Dorsolateral prefrontal cortex (tissue), 122 donors: ENCODE measurements at places on chromosomes 16 and 17. TPM values are rescaled to one million over a fixed set of nuclear protein-coding genes. Genes with fewer than 3 reads are reported as not detected.

DNA sequence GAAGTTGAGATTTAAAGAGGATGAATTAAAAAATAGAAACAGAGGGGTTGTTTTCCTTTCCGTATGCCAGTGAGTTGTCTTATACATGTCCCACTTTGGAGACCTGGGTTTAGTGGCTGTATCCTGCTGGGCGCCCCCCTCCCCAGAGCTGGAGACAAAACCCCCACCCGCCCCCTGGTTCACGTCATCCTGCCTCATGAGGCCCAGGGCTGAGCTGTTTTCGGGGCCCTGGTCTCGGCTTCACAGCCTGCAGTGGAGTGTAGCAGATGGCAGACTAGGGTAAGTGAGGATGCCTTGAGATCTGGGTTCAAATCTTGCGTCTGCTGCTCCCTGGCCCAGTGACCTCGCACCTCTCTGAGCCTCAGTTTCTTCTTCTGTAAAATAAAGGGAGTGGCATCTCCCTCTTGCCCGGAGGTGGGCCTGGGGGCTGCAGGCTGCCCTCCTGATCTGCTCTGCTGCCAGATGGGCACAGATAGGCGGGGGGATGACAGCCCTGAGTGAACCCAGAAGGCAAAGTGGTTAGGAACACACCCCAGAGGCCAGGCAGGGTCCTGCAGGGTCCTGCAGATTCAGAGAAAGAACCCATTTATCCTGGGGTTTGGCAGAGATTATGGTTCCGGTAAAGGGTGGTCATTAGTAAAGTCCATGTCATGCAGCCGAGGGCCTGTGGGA, 45.1 kb downstream of the SOCS3 start:
- no peak for DNase-seq

The NPIPB2 gene
- total RNA-seq = 22.3 TPM

- DNase-seq = no peak
These were observed 4.2 kb downstream of the LYRM9 start for GRCh38 chr17:27888945-27889344.

DNA sequence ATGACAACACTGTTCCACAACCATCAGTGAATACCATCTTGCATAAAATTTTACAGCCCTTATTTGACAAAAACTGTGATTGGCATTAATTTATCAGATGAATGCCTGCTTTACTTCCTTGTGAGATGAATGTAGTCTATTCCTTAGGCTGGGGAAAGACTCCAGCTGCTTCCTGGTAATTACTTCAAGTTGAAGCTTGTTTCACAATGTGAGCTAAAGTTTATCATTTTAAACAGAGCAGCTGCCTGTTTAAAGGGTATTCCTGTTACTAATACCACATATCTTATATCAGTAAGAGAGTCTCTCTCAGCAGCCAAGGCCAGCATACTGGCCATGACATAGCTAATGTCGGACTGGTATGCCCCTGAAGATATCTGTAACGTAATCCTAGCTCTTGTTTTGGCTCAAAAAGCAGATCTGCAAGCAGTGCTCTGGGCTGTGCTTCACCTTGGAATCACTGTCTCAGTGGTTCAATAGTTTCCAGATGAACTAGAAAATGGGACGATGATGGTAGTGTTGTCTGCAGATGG, 13.2 kb upstream of the ARL2BP start:
- DNase-seq = no peak

The TP53TG3 gene
- total RNA-seq = not detected

The CBFA2T3 gene
- 17.1 TPM for total RNA-seq

DNA sequence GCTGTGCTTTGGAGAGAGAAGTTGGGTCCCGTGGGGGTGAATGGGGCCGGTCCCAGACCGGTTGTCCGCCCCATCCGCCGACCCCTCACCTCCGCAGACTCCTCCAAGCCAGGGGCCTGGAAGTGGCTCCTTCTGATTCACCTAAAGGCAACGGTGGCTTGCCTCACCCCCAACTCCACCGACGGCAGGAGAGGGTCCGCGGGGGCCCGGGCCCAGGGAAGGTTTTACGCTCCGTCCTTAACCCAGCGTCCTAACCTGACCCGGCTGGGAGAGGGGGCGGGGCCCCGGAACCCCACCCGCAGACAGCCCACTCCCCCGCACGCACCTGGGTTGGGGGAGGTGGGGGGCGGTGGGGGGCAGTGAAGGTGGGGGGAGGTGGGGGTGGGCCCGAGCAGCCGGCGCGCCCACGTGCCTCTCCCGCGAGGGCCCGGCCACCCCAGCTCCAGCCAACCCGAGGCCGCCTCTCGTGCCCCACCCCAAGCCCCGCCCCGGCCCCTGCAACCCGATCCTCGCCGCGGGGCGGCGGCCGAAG, 12.7 kb upstream of the CD300A start:
- no peak for DNase-seq

The MAP2K6 gene
- 17.7 TPM for total RNA-seq

GRCh38 chr17:66330646-66331037, 28.2 kb downstream of the PRKCA start:
- no peak for DNase-seq

The TEKT3 gene
- total RNA-seq = 1.6 TPM

- no peak for DNase-seq
These were observed 35.7 kb downstream of the IKZF3 start for GRCh38 chr17:39828443-39828842.

DNA sequence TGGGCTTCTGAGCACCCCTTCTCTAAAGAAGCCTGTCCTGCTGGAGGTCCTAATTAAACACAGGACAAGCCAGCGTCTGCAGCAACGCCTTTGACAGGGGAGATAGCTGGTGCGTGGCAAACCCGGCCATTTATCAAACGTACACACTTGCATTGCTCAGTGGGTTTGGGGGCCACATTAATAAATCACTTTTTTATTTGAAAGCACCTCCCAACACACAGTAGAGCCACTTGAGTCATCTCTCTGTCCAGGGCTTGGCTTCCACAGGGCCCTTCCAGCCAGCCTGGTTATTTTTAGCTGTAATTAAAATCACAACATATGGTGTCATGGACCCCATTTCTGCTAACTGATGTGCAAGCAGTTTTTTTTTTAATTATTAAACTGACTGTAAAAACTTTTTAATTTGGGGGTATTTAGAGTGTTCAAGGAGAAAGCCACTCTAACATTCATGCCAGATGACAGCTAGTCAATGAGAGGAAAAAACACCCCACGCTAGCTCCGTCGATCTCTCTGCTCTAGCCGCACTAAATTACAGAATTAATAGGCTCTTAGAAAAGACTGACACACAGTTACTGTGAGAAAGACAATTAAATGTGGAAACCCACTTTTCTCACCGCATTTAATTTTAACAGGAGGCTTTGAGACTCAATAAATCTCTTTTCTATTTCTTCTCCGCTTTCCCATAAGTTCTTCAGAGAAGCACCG, 201.0 kb upstream of the WSCD1 start:
- no peak for DNase-seq

The KRT36 gene
- not detected for total RNA-seq

- DNase-seq = no peak
These were observed 29.2 kb downstream of the CLUH start for GRCh38 chr17:2682176-2682938.

GRCh38 chr17:71437166-71437565, 683.7 kb upstream of the SOX9 start:
- DNase-seq = no peak

GRCh38 chr16:28859326-28859725, 4.3 kb upstream of the SH2B1 start:
- no peak for DNase-seq

- peak; percentile 88 for DNase-seq
These were observed at the start of gene VAC14 for GRCh38 chr16:70800781-70801480. TSS of gene VAC14 (minus strand) at chr16:70801158. CDS start at chr16:70800900, 258 bp downstream.

DNA sequence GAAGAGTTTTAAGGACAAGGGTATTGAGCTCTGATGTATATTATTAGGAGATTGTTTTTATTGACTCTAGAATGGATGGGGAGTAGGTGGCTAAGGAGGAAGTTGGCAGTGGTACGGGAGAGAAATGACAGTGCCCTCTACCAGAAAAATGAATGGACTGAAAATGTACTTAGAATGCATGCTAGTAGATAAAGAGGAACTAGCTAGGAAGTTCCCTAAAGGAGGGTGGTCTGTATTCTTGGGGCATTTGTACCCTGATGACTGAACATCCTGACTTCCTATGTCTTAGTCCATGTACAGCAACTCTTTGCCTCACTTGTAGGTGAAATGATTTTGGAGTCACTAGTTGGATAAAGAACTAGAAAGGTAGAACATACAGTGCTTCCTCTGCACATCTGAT, 581.5 kb upstream of the RBFOX1 start:
- DNase-seq = no peak
